T-helper 17 cell (primary cell): ENCODE measurements at places on chromosomes 12 and 14. TPM values are rescaled to one million over a fixed set of nuclear protein-coding genes. Genes with fewer than 3 reads are reported as not detected.
A peak's percentile ranks its signal among the peaks of the same experiment; 100 is the strongest.

The RNASE1 gene
- total RNA-seq = not detected

The ENDOU gene
- not detected for total RNA-seq

The AQP6 gene
- total RNA-seq = not detected

The TMPRSS12 gene
- total RNA-seq = not detected

The CLEC4C gene
- not detected for total RNA-seq

The TSPAN19 gene
- total RNA-seq = not detected

DNA sequence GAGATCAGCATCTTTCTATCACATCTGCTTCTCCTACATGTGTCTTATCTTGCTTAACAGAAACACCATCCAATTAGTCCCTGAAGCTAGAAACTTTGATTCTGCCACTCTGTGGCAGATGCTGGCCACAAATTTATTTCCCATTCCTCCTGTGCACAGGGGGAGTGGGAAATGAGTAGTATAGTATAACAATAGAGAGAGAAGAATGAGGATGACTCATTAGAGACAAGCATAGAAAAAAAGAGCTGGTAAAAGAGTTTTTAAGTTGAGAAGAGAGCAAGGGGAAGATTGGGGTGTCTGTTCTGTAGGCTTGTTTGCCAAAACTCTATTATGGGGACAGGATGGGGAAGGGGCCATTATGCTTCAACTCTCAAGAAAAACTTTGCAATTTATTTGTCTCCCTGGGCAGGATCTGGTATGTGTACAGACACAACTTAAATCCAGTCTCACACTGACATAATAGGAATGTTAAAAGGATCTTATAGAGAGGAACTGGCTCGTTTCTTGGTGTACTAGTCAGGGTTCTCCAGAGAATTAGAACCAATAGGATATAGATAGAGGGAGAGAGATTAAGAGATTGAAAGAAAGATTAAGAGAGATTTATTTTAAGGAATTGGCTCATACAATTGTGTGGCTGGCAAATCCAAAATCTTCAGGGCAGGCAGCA, 142.6 kb upstream of the CPSF6 start:
- no peaks in the 10 kb centered on the region for H3K4me1 ChIP-seq
- H3K27me3 ChIP-seq = peaks cover 26% of the 10 kb centered on the region
- no peaks in the 10 kb centered on the region for H3K36me3 ChIP-seq
- no peak for DNase-seq

GRCh38 chr12:21026302-21026701, 104.7 kb upstream of the SLCO1B1 start:
- no peak overlapping the region for H3K27ac ChIP-seq
- no peaks in the 10 kb centered on the region for H3K27me3 ChIP-seq
- no peaks in the 10 kb centered on the region for H3K36me3 ChIP-seq
- H3K4me1 ChIP-seq = no peaks in the 10 kb centered on the region
- H3K4me3 ChIP-seq = no peak overlapping the region
- DNase-seq = no peak

GRCh38 chr14:59831121-59831730, 39.4 kb downstream of the RTN1 start:
- peaks cover 49% of the 10 kb centered on the region for H3K27me3 ChIP-seq
- H3K4me3 ChIP-seq = no peak overlapping the region
- no peaks in the 10 kb centered on the region for H3K36me3 ChIP-seq
- peaks cover 2% of the 10 kb centered on the region for H3K4me1 ChIP-seq
- no peak overlapping the region for H3K27ac ChIP-seq

GRCh38 chr14:57461777-57462320, 31.8 kb downstream of the CCDC198 start:
- DNase-seq = no peak
- H3K27ac ChIP-seq = no peak overlapping the region
- H3K4me1 ChIP-seq = no peaks in the 10 kb centered on the region
- H3K4me3 ChIP-seq = no peak overlapping the region
- no peaks in the 10 kb centered on the region for H3K36me3 ChIP-seq
- H3K27me3 ChIP-seq = no peaks in the 10 kb centered on the region

DNA sequence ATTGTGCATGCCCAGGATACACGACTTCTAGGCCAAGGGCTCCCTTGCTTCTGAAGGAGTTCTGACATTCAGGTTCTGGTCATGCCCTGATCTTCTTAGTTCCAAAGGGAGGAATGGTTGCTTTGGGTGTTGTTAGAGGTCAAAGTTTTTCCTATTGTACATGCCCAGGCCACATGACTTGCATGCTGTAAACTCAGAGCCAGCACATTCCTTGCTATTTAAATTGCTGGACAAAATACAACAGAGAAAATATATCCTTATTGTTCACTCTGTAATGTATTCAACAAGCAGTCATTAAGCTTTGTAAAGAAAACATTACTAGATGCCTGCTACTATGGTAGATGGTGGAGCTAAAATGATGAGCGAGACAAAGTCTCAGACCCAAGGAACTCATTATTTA, 71.2 kb upstream of the COCH start:
- peaks cover 29% of the 10 kb centered on the region for H3K27me3 ChIP-seq

- no peaks in the 10 kb centered on the region for H3K27me3 ChIP-seq
- no peaks in the 10 kb centered on the region for H3K4me1 ChIP-seq
- H3K4me3 ChIP-seq = no peak overlapping the region
- no peaks in the 10 kb centered on the region for H3K36me3 ChIP-seq
These were observed 678.5 kb upstream of the FOXG1 start for GRCh38 chr14:28088125-28088524.

DNA sequence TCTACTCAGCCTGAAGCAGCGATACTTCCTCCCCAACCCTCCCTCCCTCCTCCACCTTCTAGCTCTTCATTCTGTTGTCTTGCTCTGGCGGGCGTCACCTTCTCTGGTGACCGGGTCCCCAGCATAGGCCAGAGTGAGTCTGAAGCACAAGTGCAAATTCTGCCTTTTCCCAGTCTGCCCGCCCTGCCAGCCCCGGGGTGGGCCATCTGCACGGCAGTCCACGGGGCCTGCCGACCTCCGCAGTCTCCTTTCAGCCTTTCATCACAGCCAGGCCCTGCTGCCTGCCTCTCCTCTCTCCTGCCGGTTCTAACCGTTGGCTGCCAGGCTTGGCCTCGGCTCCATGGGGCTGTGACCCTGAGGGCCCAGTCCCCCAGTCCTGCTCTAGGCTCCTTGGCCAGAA, 58.7 kb downstream of the TESC start:
- H3K36me3 ChIP-seq = no peaks in the 10 kb centered on the region
- DNase-seq = no peak
- H3K27ac ChIP-seq = no peak overlapping the region
- H3K4me1 ChIP-seq = no peaks in the 10 kb centered on the region

GRCh38 chr12:31965090-31965489, 5.9 kb downstream of the RESF1 start:
- H3K27ac ChIP-seq = peak overlapping the region; percentile 95
- peaks cover 68% of the 10 kb centered on the region for H3K4me1 ChIP-seq
- H3K4me3 ChIP-seq = peak overlapping the region; percentile 88
- peaks cover 9% of the 10 kb centered on the region for H3K36me3 ChIP-seq

- no peak overlapping the region for H3K27ac ChIP-seq
- DNase-seq = no peak
- no peaks in the 10 kb centered on the region for H3K4me1 ChIP-seq
- no peaks in the 10 kb centered on the region for H3K27me3 ChIP-seq
These were observed 139.3 kb downstream of the GLT1D1 start for GRCh38 chr12:128992550-128992949.

DNA sequence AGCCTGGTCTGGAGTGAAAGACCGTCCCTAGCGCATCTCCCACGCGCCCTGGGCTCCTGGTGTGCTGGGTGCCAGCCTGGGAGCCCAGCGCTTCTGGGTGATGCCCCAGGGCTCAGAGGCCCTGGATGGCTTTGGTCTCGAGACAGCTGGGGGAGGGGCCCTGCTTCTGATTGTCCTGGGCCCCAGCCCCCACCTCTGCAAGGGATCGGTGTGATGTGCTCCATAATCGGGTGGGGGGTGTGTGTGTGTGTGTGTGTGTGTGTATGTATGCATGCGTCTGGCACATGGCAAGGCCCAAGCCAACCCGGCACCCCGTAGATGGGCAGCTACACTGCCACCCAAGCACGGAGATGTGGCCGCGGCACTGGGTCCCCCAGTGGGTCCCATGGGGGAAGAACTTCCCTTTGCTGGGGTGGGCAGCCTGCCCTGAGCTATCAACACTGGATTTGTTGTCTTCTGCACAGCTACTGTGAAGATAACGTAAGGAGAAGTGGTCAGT, 3.1 kb downstream of the ZBTB42 start:
- H3K4me1 ChIP-seq = peaks cover 11% of the 10 kb centered on the region
- no peaks in the 10 kb centered on the region for H3K36me3 ChIP-seq
- H3K27ac ChIP-seq = no peak overlapping the region
- DNase-seq = no peak
- H3K4me3 ChIP-seq = no peak overlapping the region

DNA sequence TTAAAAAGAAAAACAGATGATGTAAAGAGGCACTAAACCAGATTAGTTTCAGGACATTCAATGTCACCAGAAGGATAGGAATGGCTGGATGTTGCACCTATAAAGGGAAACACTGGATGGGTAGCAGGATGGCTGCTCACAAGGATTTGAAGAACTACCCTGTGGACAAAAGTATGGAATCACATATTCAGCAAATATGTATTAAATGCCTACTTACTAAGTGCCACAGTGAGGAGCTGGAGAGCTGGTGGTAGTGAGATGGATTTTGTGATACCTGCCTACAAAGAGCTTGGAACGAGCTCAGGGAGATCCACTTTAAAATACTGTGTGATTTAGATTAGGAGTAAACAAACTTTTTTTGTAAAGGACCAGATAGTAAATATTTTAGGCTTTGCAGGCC, 316.2 kb downstream of the PAWR start:
- H3K36me3 ChIP-seq = no peaks in the 10 kb centered on the region
- no peaks in the 10 kb centered on the region for H3K4me1 ChIP-seq
- H3K27me3 ChIP-seq = no peaks in the 10 kb centered on the region
- DNase-seq = no peak
- no peak overlapping the region for H3K27ac ChIP-seq
- H3K4me3 ChIP-seq = no peak overlapping the region

- H3K36me3 ChIP-seq = no peaks in the 10 kb centered on the region
- no peak overlapping the region for H3K4me3 ChIP-seq
- H3K27ac ChIP-seq = no peak overlapping the region
- DNase-seq = no peak
These were observed 3.9 kb upstream of the TMEM63C start for GRCh38 chr14:77177702-77178101.
